IMR-90 (cell line): ENCODE measurements at places on chromosomes 4 and X. TPM values are rescaled to one million over a fixed set of nuclear protein-coding genes. Genes with fewer than 3 reads are reported as not detected.

Gene RAB33A
- total RNA-seq: 0.83 and 1.6 TPM in 2 replicates

Gene TMEM154
- total RNA-seq: 0.18 and 0.28 TPM in 2 replicates

Gene MAGEC2
- not detected in 2 replicates for total RNA-seq

Gene XPNPEP2
- under 0.01 TPM in 1 of 2 replicates, not detected in the other for total RNA-seq

Gene SPANXB1
- total RNA-seq: not detected in 2 replicates

Gene EFNB1
- 17.8 and 17.9 TPM in 2 replicates for total RNA-seq

Gene DMD
- 10.6 and 11.8 TPM in 2 replicates for total RNA-seq

Gene MAGED4B
- 31.7 and 35.5 TPM in 2 replicates for total RNA-seq

Gene MAOB
- 0.28 and 0.36 TPM in 2 replicates for total RNA-seq

Gene GYPA
- not detected in 2 replicates for total RNA-seq

Gene CYSLTR1
- not detected in 2 replicates for total RNA-seq

Gene FNIP2
- 22.2 and 24.6 TPM in 2 replicates for total RNA-seq

Gene PPP4R3C
- total RNA-seq: not detected in 2 replicates

Gene CHRDL1
- total RNA-seq: 0.28 and 0.36 TPM in 2 replicates

Gene SH3D19
- total RNA-seq: 27.2 and 29.7 TPM in 2 replicates

Gene DAPP1
- not detected in 2 replicates for total RNA-seq

Gene KLHL5
- total RNA-seq: 97.7 and 134 TPM in 2 replicates

Gene GAGE12E
- not detected in 2 replicates for total RNA-seq

Gene FGFR3
- total RNA-seq: 0.18 and 0.28 TPM in 2 replicates

Gene PAGE1
- not detected in 2 replicates for total RNA-seq

Gene MAGEA1
- total RNA-seq: not detected in 2 replicates

Gene SCFD2
- total RNA-seq: 51.9 and 62.4 TPM in 2 replicates

Gene CYTL1
- total RNA-seq: 1.3 and 1.4 TPM in 2 replicates

Gene RADX
- 1.6 and 2.2 TPM in 2 replicates for total RNA-seq

Gene CDS1
- total RNA-seq: under 0.01 TPM in 1 of 2 replicates, not detected in the other

Gene NPY2R
- not detected in 2 replicates for total RNA-seq

Gene FRAS1
- under 0.01 TPM in 2 replicates for total RNA-seq

Gene PCDH7
- 42.8 and 44.1 TPM in 2 replicates for total RNA-seq

Gene STIM2
- total RNA-seq: 24.2 and 27.6 TPM in 2 replicates

Gene HAND2
- 0.36 and 0.56 TPM in 2 replicates for total RNA-seq

Gene EDA2R
- total RNA-seq: 22.8 and 23.8 TPM in 2 replicates
